Nephron progenitor cell (in vitro differentiated cells): ENCODE measurements at places on chromosomes 13 and 19.

- no peak for DNase-seq
These were observed 44.5 kb upstream of the SPACA7 start for GRCh38 chr13:112331675-112332074.

- DNase-seq = no peak
These were observed 53.6 kb upstream of the ABCC4 start for GRCh38 chr13:95354680-95355487.

- DNase-seq = no peak
These were observed 33.2 kb upstream of the MEDAG start for GRCh38 chr13:30872685-30873461.

GRCh38 chr19:4780860-4781259 is 10.7 kb upstream of the FEM1A start:
- DNase-seq = no peak
